ENCODE measurements at places on chromosomes 16 and 17. TPM values are rescaled to one million over a fixed set of nuclear protein-coding genes. Genes with fewer than 3 reads are reported as not detected.

GRCh38 chr16:68451676-68452075 is 3.4 kb upstream of the SMPD3 start:
- H3K27ac ChIP-seq, result no peak overlapping the region
- H3K4me3 ChIP-seq, result no peak overlapping the region
- H3K4me1 ChIP-seq, result peaks cover 14% of the 10 kb centered on the region
- H3K27me3 ChIP-seq, result peaks cover 11% of the 10 kb centered on the region

- peaks cover 47% of the 10 kb centered on the region for H3K36me3 ChIP-seq
- H3K27me3 ChIP-seq, result no peaks in the 10 kb centered on the region
- H3K4me1 ChIP-seq, result peaks cover 8% of the 10 kb centered on the region
Measured at GRCh38 chr16:66728117-66728787, 23.2 kb downstream of the DYNC1LI2 start.

DNA sequence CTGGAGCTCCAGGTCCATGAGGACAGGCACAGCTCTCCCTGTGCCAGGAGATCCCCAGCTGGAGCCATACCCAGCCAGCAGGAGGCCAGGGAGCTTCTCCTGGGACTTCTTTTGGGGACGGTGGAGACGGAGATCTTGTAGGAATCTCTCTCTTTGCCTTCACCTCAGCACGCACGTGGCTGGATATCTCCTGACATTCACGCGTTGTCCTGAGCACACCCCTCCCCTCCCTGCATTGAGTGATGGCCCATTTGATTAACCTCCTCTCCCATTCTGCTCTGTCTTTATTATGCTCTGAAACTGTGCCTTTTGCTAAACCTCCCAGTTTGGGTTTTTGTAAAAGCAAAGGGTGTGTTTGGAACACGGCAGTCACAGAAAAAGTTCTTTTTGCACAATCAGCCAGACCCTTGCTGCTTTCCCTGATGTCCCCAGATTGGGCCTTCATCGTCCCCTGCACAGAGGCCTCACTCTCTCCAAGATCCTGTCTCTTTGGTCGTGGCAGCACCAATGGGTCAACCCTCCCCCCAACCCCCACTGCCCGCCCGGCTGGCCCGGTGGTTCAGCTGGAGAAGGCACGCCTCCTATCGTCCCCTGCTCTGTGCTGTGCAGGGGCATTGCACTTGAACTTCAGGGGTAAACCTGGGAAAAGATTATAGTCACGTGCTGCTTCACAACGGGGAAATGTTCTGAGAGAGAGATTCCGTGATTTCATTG is 32.5 kb upstream of the LGALS9 start:
- no peaks in the 10 kb centered on the region for H3K27me3 ChIP-seq
- peaks cover 12% of the 10 kb centered on the region for H3K36me3 ChIP-seq
- DNase-seq, result no peak

GRCh38 chr17:28751600-28752366 is 8.0 kb downstream of the TRAF4 start:
- H3K4me3 ChIP-seq, result no peak overlapping the region
- no peak overlapping the region for H3K27ac ChIP-seq
- peaks cover 9% of the 10 kb centered on the region for H3K36me3 ChIP-seq
- peaks cover 24% of the 10 kb centered on the region for H3K4me1 ChIP-seq

GRCh38 chr17:83019376-83019775 is 60.0 kb upstream of the METRNL start:
- no peak overlapping the region for H3K4me3 ChIP-seq
- H3K27ac ChIP-seq, result no peak overlapping the region
- no peak for DNase-seq
- H3K4me1 ChIP-seq, result peaks cover 10% of the 10 kb centered on the region
- H3K27me3 ChIP-seq, result no peaks in the 10 kb centered on the region

- no peak overlapping the region for H3K4me3 ChIP-seq
- H3K4me1 ChIP-seq, result peaks cover 75% of the 10 kb centered on the region
Measured at GRCh38 chr16:89332243-89332901, 114.9 kb downstream of the ZNF778 start.

DNA sequence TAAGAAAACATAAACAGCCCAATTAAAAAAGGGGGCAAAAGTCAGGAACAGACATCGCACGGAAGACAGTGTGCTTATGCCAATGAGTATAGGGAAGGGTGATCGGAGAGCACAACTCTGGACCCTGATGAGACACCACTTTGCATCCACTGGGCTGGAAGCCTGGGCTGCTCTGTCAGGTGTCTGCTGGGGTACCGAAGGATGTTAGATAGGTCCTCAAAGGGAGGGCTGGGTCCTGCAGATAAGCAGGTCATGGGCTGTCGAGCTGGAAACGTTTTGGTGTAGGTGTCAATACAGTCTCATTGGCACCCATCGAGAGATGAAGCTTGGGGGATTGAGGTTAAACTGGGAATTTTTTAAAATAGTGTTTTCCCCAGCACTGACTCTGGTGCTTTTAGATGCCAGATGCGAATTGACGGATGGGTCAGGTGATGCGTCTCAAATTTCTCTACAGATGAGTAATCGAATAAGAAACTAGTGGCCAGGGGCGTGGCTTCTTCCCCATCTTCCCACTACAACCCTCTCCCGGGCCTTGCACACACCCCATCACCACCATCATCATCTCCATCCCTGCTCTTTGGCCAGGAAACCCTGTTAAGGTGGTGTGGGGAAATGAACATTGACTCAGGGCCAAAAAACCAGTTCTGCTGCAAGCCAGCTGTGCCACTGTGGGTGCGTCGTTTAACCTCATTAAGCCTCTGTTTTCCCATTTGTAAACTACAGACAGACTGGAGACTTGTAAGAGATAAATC is 47.8 kb upstream of the IRF8 start:
- H3K36me3 ChIP-seq, result no peaks in the 10 kb centered on the region
- H3K27ac ChIP-seq, result no peak overlapping the region
- no peak for DNase-seq
- H3K27me3 ChIP-seq, result peaks cover 4% of the 10 kb centered on the region
- no peaks in the 10 kb centered on the region for H3K4me1 ChIP-seq
- no peak overlapping the region for H3K4me3 ChIP-seq

GRCh38 chr16:23466162-23466885 is 13.3 kb upstream of the COG7 start:
- H3K4me1 ChIP-seq, result no peaks in the 10 kb centered on the region
- no peak for DNase-seq
- H3K36me3 ChIP-seq, result peaks cover 25% of the 10 kb centered on the region
- no peak overlapping the region for H3K4me3 ChIP-seq
- no peak overlapping the region for H3K27ac ChIP-seq

DNA sequence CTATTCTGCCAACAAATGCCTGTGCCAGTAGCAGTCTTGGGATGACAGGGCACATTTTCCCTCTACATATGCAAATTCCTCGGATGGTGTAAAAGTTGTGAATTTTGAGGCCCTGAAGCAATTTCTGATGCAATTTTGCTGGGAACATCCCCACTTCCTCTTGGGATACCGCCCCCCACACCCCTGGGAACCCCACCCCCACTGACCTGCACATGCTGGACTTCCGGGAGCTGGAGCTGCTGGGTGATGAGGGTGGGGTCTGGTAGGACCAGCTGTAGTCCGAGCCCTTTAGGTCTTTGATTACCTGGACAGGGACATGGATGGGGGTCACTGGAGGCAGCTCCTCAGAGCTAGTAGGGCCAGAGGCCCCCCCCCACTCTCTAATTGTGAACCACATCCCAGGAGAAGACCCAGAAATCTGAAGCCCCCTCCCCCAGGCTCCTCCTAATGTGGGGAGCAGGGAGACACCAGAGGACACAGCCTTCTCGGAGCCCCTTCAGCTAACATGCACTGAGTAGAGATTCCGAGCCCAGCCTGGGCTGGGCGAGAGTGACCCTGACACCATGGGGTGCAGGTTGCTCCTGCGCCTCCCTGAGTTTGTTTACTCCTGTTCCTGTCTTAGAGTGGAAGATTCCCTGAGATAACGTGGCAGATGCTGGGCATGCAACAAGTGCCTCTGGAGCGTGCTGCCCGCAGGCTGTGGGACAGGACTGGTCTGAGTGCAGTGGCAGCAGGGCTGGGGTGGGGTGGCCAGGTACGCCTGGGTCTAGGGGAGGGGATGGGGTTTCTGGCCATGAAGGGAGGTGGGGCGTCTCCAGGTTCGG is 9.0 kb downstream of the MTSS2 start:
- no peaks in the 10 kb centered on the region for H3K36me3 ChIP-seq
- DNase-seq, result no peak

DNA sequence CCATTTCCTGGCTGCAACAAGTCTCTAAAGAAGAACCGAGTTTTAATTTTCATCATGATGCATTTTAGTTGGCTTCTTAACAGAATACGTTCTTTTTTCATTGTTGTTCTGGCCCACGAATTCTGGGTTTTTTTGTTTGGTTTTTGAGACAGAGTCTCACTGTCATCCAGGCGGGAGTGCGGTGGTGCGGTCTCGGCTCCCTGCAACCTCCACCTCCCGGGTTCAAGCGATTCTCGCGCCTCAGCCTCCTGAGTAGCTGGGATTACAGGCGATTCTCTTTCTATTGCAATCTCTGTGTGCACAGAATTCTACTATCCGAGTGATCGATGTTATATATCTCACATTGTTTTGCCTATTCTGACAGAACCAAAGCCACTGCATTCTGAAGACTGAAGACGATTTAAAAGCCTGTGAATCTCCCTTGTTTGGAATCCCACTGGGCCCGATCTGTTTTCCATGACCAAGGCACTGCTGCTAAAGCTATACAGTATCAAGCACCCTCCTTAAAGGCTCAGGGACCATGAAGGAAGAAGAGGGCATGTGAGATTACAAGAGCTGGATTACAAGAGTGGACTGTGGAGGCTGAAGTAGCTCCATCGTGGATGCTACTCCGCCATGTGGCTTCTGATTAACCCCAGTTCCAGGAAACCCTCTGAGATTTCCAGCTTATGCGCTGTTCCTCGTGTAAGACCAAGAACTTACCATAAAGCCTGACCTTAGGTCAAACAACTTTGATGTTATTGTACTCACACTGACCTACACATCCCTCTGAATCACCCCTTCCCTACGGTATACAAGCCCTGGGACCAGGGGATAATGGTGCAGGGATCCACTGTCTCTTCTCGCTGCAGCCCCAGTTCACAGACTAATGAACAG is 44.3 kb downstream of the ADCY9 start:
- H3K36me3 ChIP-seq, result no peaks in the 10 kb centered on the region
- no peak for DNase-seq
- H3K4me1 ChIP-seq, result peaks cover 16% of the 10 kb centered on the region
- H3K4me3 ChIP-seq, result no peak overlapping the region
- peaks cover 2% of the 10 kb centered on the region for H3K27me3 ChIP-seq

- no peaks in the 10 kb centered on the region for H3K27me3 ChIP-seq
- H3K36me3 ChIP-seq, result no peaks in the 10 kb centered on the region
- H3K27ac ChIP-seq, result no peak overlapping the region
- no peaks in the 10 kb centered on the region for H3K4me1 ChIP-seq
Measured at GRCh38 chr16:83456934-83457333, 350.8 kb upstream of the HSBP1 start.

DNA sequence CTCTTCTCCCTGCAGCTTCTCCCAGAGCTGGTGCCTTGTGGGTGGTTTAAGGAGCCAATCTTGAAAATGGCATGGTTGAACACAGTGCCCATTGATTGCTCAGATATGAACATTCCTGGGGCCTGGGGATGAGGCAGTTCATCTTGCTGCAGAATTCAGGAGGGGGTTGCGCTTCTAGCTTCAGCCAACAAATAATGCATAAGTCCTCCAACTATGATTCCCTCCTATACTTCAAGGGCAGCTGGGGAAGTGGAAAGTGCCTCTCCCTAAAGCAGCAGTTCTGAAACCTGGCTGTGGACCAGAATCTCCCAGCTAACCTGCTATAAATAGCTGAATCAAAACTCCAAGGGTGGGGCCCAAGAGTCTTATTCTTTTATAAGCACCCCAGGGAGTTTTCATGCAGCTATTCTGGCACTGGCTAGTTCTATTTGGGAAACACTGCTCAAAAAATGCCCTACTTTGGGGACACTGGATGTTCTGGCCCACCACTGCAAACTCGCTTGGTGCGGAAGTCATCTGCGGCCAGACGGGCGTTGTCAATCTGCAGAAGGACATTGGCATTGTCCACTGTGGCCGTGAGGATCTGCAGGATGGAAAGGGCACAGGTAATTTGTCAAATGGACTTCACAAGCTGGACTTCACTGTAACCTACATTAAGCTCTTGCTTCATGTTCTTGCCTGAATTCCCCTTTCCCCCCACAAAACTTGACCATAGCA is 130.3 kb downstream of the CCDC144A start:
- H3K27me3 ChIP-seq, result no peaks in the 10 kb centered on the region

- no peak overlapping the region for H3K4me3 ChIP-seq
- no peak for DNase-seq
- peaks cover 3% of the 10 kb centered on the region for H3K36me3 ChIP-seq
- H3K4me1 ChIP-seq, result peaks cover 12% of the 10 kb centered on the region
Measured at GRCh38 chr16:30046178-30046577, 15.1 kb upstream of the TLCD3B start.

DNA sequence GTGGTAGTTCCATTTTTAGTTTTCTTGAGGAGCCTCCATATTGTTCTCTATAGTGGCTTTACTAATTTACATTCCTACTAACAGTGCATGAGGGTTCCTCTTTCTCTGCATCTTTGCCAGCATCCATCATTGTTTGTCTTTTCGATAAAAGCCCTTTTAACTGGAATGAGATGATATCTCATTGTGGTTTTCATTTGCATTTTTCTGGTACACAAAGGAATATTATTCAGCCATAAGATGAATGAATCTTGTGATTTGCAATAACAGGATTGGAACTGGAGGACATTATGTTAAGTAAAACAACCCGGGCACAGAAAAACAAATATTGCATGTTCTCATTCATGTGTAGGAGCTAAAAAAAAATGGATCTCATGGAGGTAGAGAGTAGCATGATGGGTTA is 31.6 kb downstream of the ITGAM start:
- no peak overlapping the region for H3K27ac ChIP-seq
- H3K36me3 ChIP-seq, result peaks cover 3% of the 10 kb centered on the region
- DNase-seq, result no peak
- no peak overlapping the region for H3K4me3 ChIP-seq

GRCh38 chr17:47338026-47338425 is 14.3 kb downstream of the EFCAB13 start:
- H3K4me1 ChIP-seq, result no peaks in the 10 kb centered on the region
- H3K27ac ChIP-seq, result no peak overlapping the region
- H3K36me3 ChIP-seq, result peaks cover 2% of the 10 kb centered on the region
- H3K27me3 ChIP-seq, result no peaks in the 10 kb centered on the region
- no peak for DNase-seq
- H3K4me3 ChIP-seq, result no peak overlapping the region

Gene MMP28
- not detected for total RNA-seq

Gene RNF157
- 121 TPM for total RNA-seq

Gene QRICH2
- total RNA-seq, result 3.6 TPM

Gene NOD2
- total RNA-seq, result 3.8 TPM

Gene NPLOC4
- total RNA-seq, result 91.3 TPM

Gene ZDHHC1
- 0.22 TPM for total RNA-seq

Gene CTRB1
- total RNA-seq, result not detected

Gene ATP1B2
- total RNA-seq, result not detected

Gene RIPOR1
- total RNA-seq, result 12.8 TPM

Gene CDH13
- not detected for total RNA-seq

Gene SLC16A6
- 5.6 TPM for total RNA-seq

Gene GRB7
- 0.81 TPM for total RNA-seq

Gene INCA1
- 0.50 TPM for total RNA-seq

Gene KIF2B
- total RNA-seq, result not detected

Gene MT1A
- not detected for total RNA-seq

Gene ZNF200
- 12.1 TPM for total RNA-seq

Gene NTN3
- total RNA-seq, result not detected

Gene ZSCAN32
- 19.5 TPM for total RNA-seq
